ENCODE measurements at places on chromosomes 16 and 17. TPM values are rescaled to one million over a fixed set of nuclear protein-coding genes. Genes with fewer than 3 reads are reported as not detected.
A peak's percentile ranks its signal among the peaks of the same experiment; 100 is the strongest.

- no peak for DNase-seq
Observed at GRCh38 chr16:871562-872345, 71.2 kb upstream of the GNG13 start.

EPOP gene
- 3.9 TPM for total RNA-seq

- DNase-seq = no peak
Observed at GRCh38 chr17:55377671-55378275, 43.9 kb downstream of the MMD start.

- no peak for DNase-seq
Observed at GRCh38 chr17:77928519-77929179, 29.9 kb upstream of the TNRC6C start.

- DNase-seq = peak; percentile 31
Observed at GRCh38 chr16:81445143-81445961, 744 bp downstream of the CMIP start.

ITGAX gene
- total RNA-seq = 2.1 TPM
